ENCODE measurements at places on chromosomes 2 and 18. TPM values are rescaled to one million over a fixed set of nuclear protein-coding genes. Genes with fewer than 3 reads are reported as not detected.

Gene TLX2
- total RNA-seq = not detected

Gene DPP10
- 0.38 TPM for total RNA-seq

Gene TGFA
- total RNA-seq = 15.8 TPM

Gene FTCDNL1
- total RNA-seq = 1.3 TPM

Gene ARHGAP28
- total RNA-seq = 2.6 TPM

Gene UXS1
- total RNA-seq = 23.5 TPM

Gene EPB41L3
- 40.3 TPM for total RNA-seq

Gene GKN1
- 2.5 TPM for total RNA-seq

Gene EVX2
- not detected for total RNA-seq

Gene CTNNA2
- not detected for total RNA-seq

Gene RUFY4
- total RNA-seq = not detected

Gene DLGAP1
- total RNA-seq = 0.09 TPM

Gene LHCGR
- total RNA-seq = 0.22 TPM

Gene IL36G
- total RNA-seq = not detected

Gene CARF
- 2.4 TPM for total RNA-seq

Gene ZNF396
- 2.0 TPM for total RNA-seq

Gene IL37
- 1.3 TPM for total RNA-seq

Gene TXNDC2
- total RNA-seq = not detected

Gene DNAJB2
- total RNA-seq = 36.0 TPM

Gene SERPINB4
- total RNA-seq = 24.4 TPM

Gene CNGA3
- total RNA-seq = not detected

Gene RAB27B
- 33.6 TPM for total RNA-seq

Gene CHST10
- 0.83 TPM for total RNA-seq

Gene CNPPD1
- total RNA-seq = 40.9 TPM

Gene SALL3
- total RNA-seq = not detected

Gene GPC1
- total RNA-seq = 65.2 TPM

Gene LRRFIP1
- total RNA-seq = 152 TPM

Gene CFAP210
- total RNA-seq = not detected

Gene CCDC102B
- total RNA-seq = 3.8 TPM

Gene ZAP70
- 2.2 TPM for total RNA-seq

Gene CD28
- 1.3 TPM for total RNA-seq

Gene ANKRD53
- 0.18 TPM for total RNA-seq

Gene COLEC11
- 1.0 TPM for total RNA-seq

Gene TNFRSF11A
- total RNA-seq = 1.9 TPM

Gene MEX3C
- 18.5 TPM for total RNA-seq

Gene CFC1
- total RNA-seq = not detected

Gene NPHP1
- 3.8 TPM for total RNA-seq

Gene NEDD4L
- 22.9 TPM for total RNA-seq

Gene CKAP2L
- total RNA-seq = 4.3 TPM

Gene MTLN
- 117 TPM for total RNA-seq

Gene LMAN2L
- 7.4 TPM for total RNA-seq

Gene NAB1
- total RNA-seq = 69.8 TPM

Gene SETBP1
- 18.5 TPM for total RNA-seq

Gene REG3G
- not detected for total RNA-seq

Gene MAP3K19
- total RNA-seq = not detected

Gene CDKL4
- 0.38 TPM for total RNA-seq

Gene LRATD1
- 56.7 TPM for total RNA-seq
